ENCODE measurements at places on chromosomes 5 and 9.

DNA sequence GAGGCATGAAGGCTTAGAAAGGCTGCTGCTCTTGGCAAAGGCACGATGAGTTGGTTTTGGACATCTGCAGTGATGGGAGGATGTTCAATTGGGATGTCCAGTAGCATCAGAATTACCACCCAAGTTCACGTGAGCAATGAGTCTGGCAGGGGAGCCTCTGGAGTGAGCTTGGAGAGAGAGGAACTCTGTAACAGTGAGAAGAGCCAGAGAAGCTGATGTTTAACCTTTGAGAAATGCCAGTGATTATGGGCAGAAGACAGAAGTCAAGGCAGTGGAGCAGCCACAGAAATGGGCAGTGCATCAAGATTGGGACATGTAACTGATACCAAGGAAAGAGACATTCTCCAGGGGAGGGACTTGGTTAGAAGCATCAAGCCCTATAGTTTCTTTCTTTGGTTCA, 39.8 kb downstream of the SEC61B start:
- DNase-seq: no peak

GRCh38 chr5:32984851-32985610, 273.9 kb downstream of the NPR3 start:
- DNase-seq: no peak

- no peak for DNase-seq
These were observed 324.3 kb upstream of the RORB start for GRCh38 chr9:74172874-74173273.

DNA sequence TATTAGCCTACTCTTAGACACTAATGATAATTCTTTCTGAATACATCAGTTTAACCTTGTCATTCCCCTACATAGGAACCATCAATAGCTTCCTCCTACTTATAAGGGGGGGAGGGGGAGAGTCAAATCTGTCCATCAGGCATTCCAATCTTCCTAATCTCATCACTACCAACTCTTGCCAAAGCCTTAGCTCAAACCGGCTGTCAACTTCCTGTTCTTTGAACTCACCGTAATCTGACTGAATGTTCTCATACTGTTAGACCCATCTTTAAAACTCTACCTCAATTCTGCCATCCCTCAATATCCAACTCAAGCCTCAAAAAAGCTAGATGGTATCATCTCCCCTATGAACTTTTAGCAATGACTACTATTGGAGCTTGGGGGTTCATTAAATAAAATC, 41.9 kb upstream of the RNF38 start:
- no peak for DNase-seq

DNA sequence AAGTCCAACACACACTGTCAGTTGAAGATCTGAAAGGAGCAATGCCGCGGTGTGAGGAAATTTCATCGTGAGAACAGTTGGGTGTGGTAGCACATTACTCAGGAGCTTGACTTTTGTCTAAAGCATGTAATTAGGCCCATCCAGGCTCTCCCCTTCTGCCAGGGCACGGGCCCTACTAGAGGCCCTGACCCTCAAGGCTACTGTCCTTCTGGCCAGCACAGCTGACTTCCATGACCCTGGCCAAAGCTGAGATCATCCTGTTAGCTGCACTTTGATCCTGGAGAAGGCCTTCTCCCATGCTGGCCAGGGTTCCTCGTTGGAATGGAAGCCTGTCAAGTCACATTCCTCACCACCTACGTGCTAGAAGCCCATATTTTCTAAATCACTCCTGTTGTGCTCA, 77.8 kb upstream of the SLC1A3 start:
- no peak for DNase-seq

GRCh38 chr9:8668751-8669150, 869.2 kb upstream of the DMAC1 start:
- DNase-seq: no peak

All from GDM1 (cell line).